ENCODE measurements at places on chromosomes 12 and 14.

- no peak for DNase-seq
Measured at GRCh38 chr12:53505555-53506449, 1.5 kb downstream of the NPFF start.

DNA sequence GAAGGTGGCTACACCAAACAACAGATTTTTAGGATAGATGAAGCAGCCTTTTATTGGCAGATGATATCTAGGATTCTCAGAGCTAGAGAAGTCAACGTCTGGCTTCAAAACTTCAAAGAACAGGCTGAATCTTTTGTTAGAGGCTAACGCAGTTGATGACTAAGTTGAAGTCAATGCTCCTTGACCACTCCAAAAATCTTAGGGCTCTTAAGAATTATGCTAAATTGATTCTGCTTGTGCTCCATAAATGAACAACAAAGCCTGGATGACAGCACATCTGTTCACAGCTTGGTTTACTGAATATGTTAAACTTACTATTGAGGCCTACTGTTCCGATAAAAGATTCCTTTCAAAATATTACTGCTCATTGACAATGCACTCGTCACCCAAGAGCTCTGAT, 13.0 kb upstream of the CDKN3 start:
- DNase-seq, result no peak

DNA sequence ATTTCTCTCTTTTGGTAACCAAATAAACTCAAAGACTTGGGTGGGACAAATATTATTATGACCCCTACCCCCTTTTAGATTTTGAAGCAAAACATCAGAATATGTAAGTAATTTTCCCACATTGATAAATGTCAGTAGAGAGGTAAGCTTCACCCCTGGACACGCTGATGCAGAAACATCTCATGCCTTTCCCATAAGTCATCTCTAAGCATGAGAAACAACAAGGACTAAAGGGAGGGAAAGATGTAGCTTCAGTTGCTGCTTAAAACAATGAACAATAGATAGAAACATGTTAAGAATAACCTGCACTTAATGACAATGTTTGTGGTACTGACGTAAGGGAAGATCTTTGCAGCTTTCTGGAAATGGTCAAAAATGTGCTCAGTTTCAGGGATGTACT, 56.3 kb upstream of the SLC8A3 start:
- no peak for DNase-seq

GRCh38 chr12:120429368-120429767, 8.5 kb upstream of the COX6A1 start:
- DNase-seq, result no peak

- no peak for DNase-seq
Measured at GRCh38 chr12:94290353-94290752, 142.0 kb downstream of the PLXNC1 start.

DNA sequence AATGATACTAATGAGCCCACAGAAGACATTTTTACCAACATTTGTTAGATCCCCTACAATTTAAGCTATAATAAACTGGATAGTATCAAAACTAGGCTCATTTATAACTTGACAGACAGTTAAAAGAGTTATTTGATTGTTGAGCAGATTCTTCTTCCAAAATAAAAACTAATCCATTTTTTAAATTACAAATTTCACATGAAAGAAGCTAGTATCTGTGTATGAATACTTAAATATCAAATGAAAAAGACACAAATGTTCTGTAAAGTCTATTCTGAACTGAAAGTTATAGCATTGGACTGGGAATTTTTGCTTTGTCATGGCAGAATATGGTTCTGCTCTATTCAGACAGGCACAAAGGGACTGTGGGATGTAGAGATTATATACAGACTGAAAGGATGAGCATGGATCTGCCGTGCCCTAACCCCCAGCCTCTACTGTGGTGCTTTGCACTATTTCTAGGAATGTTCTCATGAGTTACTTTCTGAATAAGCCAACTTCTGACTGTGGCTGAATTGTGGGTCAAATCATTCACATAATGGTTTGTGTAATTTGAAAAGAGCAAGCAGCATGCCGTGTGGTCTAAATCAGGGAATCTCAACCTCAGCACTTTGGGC, 352.7 kb downstream of the KCNH5 start:
- no peak for DNase-seq

DNA sequence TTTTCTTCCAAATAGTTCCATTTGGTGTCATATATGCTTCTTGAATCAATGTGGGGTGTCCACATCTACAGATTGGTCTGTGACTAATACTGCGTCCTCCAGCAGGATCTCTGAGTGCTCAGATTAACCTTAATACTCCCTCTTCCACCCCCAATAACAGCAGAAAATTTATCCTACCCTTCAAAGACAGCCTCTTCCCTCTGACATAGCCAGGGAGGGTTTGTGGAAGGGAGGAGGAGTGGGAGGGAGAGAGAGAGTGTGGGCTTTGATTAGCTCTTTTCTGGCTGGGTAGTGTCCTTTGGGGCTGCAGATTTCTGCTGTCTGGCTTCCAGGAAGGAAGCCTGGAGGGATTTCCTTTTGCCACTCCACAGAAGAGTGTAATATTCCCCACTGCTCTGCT, 220.7 kb downstream of the TTC6 start:
- DNase-seq, result no peak

DNA sequence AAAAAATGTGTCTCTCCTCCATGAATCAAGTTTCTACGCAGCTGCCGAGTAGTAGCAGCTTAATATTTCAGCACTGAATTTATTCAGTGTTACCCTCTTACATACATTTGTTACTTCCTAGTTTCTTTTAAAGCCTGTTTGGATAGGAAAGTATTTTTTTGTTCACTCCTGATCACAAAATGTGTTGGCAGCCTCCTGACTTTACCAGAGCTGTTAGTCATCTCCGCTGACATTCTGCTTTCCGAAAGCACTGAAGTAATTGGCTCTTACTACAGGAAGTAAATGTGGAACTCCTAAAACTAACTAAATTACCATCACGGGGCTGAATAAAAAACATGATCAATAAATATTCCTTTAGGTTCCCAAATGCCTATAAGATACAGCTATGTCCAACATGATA, 225.5 kb downstream of the EPS8 start:
- DNase-seq, result no peak

GRCh38 chr12:100123316-100124095, 19.2 kb downstream of the BLTP3B start:
- no peak for DNase-seq

DNA sequence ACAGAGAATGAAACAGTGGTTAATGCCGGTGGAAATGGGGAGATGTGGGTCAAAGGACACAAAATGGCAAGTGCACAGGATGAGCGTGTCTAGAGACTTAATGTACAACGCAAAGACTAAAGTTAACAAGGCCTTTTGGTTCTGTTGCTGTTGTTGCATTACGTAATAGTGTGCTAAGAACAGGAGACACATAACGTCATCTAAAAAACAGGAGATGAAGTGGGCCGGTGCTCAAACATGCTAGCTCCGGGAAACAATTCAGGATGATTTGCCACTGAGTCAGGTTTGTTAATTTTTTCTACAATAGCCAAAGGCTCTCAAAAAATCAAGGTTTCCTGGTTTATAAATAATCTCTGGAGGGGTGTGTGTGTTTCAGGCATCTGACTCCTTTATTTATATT, 55.5 kb downstream of the ETV6 start:
- DNase-seq, result no peak

- DNase-seq, result no peak
Measured at GRCh38 chr12:19234171-19234704, 104.7 kb downstream of the PLEKHA5 start.

- no peak for DNase-seq
Measured at GRCh38 chr12:77968021-77968420, 137.3 kb downstream of the NAV3 start.

- no peak for DNase-seq
Measured at GRCh38 chr14:42703501-42703900, 1096.8 kb downstream of the LRFN5 start.

DNA sequence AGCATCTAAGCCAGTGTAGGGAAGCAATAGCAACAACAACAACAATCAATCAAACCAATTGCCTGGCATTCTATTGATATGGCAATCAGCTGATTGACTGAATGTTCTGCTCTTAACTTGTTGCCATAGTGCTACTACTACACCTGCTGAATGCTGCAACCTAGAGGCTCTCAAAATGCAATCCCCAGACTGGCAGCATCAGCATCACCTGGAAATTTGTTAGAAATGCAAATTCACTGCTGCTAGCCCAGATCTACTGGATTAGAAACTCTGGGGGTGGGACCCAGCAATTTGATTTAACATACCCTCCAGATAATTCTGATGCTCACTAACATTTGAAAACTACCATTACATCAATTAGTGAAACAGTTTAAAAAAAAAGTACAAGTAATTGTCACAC, 363.6 kb downstream of the SNAPC1 start:
- DNase-seq, result no peak

DNA sequence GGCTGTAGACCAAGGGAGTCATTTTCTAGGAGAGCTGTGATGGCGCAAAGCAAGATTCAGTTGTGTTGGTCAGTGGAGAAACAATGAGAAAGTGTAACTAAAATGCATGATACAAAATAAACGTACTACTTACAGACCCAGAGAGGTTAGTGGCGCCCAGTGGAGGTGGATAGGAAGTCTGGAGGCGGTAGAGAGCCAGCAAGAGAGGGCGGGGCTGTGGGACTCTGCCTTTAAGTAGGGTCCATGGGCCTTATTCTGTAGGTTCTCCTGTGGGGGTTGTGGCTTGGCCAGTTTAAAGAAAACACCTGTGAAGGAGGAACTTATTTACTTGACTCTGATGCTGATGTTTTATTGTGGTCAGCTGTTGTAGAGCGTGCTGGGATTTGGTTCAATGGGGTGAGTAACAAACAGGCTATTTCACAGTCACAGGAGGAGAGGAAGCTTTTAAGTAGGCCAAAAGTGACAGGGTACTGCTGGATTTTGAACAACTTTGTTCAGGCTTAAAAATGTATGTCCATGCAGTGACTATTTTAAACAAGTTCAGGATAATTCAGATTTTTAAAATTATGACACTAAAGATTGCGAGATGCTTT, 1097.7 kb downstream of the TMTC2 start:
- no peak for DNase-seq

- no peak for DNase-seq
Measured at GRCh38 chr14:47555333-47555732, 120.1 kb downstream of the MDGA2 start.

DNA sequence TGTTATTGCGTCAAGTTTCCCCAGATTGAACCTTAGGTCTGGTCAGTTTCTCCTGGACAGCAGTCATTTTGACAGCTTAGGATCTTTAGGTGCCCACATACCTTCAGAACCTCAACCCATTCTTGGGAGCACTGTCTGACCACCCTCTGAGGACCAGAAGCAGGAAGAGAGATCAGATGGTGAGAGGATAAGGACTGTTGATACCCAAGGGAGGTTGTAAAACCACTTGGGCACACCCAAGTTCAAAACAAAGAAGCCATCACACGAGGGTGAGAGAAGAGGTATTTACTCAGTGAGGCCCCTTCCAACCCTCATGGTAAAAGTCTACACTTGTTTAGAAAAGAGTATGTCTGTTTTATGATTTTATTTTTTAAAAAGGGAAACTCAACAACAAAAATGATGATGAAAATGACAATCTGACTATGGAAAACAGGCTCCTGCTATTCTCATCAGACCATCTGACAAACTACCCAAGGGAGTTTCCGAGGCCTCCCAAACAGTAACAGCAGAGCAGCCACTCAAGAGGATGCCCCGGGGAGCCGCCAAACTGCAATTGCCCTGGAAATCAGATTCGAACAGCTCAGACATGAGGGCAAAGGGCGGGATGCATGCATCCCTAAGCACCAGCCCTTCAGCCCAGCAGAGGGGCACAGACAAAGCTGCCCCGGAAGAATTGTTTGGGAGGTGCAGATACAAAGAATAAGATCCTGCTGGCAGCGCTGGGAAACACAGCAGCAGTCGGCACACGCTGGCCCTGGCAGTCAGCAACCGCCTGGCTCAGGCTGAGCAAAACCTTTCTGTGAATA, 162.6 kb upstream of the PLEKHG7 start:
- DNase-seq, result no peak

- no peak for DNase-seq
Measured at GRCh38 chr14:67620217-67620785, 581 bp downstream of the ARG2 start.

DNA sequence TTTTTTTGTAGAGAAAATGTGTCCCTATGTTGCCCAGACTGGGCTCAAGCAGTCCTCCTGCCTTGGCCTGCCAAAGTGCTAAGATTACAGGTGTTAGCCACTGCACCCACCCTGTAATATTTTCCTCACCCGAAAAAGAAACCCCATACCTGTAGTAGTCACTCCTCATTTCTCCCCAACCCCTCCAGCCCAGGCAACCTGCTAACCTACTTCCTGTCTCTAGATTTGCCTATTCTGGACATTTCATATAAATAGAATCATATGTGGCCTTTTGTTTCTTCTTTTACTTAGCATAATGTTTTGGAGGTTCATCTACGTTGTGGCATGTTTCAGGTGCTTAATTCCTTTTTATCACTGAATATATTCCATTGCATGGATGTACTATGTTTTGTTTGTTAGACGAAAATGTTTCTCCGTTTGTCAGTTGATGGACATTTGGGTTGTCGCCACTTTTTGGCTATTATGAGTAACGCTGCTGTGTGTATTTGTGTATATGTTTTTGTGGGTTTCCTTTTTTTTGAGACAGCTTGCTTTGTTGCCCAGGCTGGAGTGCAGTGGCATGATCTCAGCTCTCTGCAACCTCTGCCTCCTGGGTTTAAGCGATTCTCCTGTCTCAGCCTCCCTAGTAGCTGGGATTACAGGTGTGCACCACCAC, 6.2 kb downstream of the ANKRD13A start:
- DNase-seq, result no peak

GRCh38 chr12:106696681-106697417, 77.6 kb upstream of the RIC8B start:
- no peak for DNase-seq

DNA sequence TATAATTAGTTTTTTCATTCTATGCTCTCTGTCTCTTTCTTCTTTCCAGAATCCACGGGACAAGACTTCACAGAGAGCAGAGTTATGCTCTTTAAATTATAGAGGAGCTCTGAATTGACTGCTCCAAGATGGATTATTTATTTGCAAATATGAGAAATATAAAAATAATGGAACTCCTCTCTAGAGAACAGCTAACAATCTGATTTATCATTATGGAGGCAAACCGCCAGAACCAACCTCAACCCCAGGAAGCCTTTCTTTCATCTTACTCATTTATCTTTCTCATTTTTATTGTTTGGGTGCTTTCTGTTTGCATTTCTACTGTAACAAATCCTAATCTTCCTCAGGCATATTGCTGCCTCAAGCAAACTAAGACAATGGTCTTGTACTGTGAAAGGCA, 216.5 kb downstream of the C12orf50 start:
- no peak for DNase-seq
